ENCODE measurements at places on chromosomes 7 and 10. TPM values are rescaled to one million over a fixed set of nuclear protein-coding genes. Genes with fewer than 3 reads are reported as not detected.

Gene SPDYE1
- not detected for total RNA-seq

Gene OPALIN
- total RNA-seq: not detected

Gene CNNM1
- total RNA-seq: 21.1 TPM

Gene GOT1
- total RNA-seq: 34.3 TPM

Gene OR2A12
- total RNA-seq: not detected

Gene PKD2L1
- not detected for total RNA-seq

Gene SEMA3A
- total RNA-seq: 8.9 TPM

Gene HYAL4
- total RNA-seq: 0.08 TPM

Gene CYP3A7
- total RNA-seq: not detected

Gene GFRA1
- total RNA-seq: 8.9 TPM

Gene GIMAP5
- not detected for total RNA-seq

Gene GDF10
- 0.17 TPM for total RNA-seq

Gene C7orf57
- 0.37 TPM for total RNA-seq

Gene SUN3
- not detected for total RNA-seq
